Sigmoid colon (tissue), 7 donors: ENCODE measurements at places on chromosomes 7 and 10.
A peak's percentile ranks its signal among the peaks of the same experiment; 100 is the strongest.

- no peak for DNase-seq
Measured at GRCh38 chr10:91521439-91521838, 111.3 kb downstream of the HECTD2 start.

DNA sequence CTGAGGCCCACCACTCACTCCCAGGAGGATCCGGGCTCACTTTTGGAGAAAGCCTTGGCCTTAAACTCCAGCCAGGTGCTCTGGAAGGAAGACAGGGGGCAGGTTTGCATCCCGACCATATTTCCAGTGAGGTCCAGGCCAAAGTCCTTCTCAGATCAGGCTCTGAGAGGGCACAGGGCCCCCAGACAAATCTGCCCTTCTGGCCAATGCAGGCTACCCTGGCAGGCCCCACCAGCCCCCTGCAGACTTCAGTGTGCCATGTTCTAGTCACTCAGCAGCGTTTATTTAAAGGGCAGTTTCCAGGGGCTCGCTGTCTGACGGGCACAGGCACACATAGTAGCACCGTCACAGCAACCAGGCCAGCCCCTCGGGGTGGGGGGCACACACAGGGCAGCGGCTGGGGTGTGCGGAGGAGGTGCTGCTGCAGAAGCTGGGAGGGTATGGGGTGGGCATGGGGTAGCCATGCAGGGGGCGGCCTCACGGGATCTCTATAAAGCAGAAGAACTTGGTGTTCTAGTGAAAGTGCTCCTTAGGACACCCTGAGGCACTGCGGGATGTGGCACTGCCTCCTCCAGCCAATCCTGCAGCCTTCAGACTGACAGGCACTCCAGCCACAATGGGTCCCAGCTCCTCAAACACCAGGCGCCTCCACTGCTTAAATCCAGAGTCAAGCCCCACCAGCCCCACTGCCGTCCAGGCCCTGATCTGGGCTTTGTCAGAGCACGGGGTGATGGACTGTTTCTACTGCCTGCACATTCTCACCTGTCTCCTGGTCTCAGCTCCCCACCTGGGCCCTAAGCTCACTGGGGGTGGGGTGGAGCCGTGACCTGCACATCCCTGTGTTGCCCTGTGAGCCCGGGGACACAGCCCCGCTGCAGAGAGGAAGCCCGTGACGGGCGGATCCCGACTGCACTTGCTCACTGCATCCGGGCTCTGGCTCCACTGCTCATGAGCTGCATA is 9.6 kb upstream of the PYROXD2 start:
- peak; percentile 58 for DNase-seq

- no peak for DNase-seq
Measured at GRCh38 chr10:77261146-77261545, 376.5 kb downstream of the KCNMA1 start.

DNA sequence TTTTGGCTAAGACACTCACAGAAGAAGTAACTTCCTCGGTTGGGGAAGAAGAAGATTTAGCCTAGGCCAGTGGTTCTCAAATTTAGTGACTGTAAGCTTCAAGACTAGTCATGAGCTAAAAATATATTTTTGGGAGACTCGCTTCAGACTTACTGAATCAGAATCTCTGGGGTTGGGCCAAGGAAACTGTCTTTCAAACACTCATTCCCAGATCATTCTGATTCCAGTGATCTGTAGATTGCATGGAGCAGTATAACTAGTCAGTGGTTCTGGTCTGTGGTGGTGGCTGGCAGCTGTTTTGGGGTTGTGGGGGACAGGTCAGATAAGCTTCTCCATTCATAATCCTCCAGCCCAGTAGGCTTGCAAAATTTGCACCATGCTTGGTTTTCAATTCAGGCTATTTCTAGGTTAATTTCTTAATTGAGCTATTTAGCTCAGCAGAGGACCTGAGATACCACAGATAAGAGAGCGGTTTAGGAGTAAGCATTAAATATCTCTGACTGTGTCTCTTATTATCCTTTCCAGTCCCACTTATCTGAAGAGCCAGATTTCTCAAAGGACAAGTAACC is 3.8 kb upstream of the KAT6B start:
- no peak for DNase-seq

DNA sequence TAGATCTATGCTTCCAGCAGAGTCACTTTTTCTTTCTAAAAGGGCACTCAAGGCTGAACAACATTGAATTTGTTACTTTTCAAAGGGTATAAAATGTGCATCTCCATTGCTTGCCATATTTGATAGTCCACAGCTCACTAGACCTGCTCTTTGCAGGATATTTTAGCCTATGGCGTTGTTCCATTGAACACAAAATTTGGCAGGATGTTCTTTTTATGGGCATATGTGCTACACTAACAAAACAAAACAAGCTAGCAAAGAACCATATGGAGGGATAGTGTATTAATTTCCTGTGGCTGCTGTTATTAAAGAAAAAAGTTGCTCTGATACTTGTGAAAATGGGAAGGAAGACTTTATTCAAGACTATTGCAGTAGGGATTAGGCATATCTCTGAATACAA is 828.7 kb downstream of the TYW1 start:
- DNase-seq, result no peak

- DNase-seq, result no peak
Measured at GRCh38 chr10:61284222-61284890, 168.8 kb downstream of the TMEM26 start.

DNA sequence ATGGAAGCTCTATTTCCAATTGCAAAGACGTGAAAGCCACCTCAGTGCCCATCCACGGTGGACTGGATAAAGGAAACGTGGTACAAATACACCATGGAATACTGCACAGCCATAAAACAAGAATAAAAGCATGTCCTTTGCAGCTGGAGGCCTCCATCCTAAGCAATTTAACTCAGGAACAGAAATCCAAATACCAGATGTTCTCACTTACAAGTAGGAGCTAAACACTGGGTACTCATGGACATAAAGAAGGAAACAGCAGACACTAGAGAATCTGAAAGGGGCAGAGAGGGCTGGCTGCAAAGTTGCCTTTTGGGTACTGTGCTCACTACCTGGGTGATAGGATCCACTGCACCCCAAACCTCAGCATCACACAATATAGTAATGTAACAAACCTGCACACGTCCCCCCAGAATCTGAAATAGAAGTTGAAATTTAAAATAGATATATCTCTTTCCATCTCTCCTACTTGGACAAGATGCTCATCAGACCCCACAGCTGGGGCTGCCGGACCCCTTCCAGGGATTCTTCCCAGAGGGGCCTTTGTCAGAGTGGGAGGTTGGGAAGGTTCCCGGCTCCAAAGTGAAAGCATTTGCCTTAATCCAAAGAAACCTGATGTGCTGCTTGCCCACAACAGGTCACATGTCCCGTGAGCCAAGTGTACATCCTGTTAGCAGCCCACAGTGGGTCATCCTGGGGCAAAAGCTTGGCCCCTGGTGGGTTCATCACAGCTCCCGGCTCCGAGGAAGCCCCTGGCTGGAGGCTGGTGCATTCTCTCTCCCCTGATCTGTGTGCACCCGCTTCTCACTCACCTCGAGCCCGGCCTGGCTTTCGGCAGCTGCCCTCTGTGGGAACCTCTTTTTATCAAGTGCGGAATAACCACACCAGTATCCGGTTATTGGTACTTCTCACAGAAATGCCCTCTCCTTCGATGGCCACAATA is 172.3 kb upstream of the PPP2R2D start:
- peak; percentile 32 for DNase-seq
